ENCODE measurements at places on chromosomes 2 and 18.

DNA sequence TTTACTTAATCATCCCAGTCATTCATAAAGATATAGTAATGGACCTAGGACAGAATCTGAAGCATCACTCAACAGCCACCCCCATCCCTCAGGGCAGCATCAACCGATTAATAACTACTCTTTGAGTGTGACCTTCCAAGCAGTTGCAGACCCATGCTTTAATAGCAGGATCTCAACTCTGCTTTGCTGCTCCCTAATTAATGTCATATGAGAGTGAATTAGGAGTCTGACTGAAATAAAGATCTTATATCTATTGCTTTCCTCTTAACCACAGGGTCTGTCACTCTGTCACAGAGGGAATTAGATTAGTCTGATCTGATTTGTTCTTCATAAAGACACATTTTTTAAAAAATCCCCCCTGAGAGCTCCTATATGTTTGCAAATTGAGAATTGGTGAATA lies 46.1 kb upstream of the LRP1B start:
- no peak for DNase-seq

- no peak for DNase-seq
Observed at GRCh38 chr2:12663306-12664037, 53.3 kb upstream of the TRIB2 start.

DNA sequence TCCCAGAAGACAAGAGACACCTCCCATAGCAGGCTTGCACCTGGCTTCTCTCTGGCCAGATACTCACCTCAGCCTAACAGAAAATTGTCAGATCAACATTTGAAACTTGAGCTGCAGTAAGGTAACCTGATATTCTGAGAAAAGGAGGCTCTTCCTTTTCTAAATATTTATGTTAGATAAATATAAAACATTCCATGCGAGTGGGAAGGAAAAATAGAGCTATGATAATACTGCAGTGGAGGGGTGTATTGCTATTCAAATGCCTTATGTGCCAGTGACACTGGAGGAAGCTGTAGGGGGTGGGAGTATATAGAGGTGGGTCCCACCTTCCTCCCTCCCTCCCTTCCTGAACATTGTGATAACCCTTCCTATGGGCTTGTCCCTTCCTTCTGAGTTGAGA lies 515.5 kb upstream of the CHAC2 start:
- DNase-seq, result no peak

GRCh38 chr2:160266037-160266551 lies 66.0 kb upstream of the ITGB6 start:
- no peak for DNase-seq

DNA sequence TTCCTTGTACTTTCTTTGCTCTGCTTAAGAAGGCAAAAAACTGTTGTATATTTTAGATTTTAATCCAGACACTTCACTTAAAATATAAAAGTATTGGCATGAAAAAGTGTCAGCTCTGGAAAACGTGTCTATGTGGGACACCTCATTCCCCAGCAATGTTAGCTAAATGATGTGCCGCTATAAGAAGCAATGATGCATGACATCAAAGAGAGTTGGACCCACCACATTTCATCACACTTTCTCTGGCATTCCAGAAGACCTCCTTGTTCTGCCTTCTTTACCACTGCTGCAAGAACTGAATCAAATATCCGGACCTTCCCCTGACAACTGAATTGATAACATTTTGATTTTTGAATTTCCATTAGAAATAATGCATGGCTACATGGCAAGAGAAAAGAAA lies 242.4 kb upstream of the TANK start:
- no peak for DNase-seq

GRCh38 chr2:122340246-122340645 lies 584.8 kb downstream of the TSN start:
- DNase-seq, result peak; percentile 23

- DNase-seq, result no peak
Observed at GRCh38 chr2:164898475-164898874, 56.9 kb downstream of the SLC38A11 start.

GRCh38 chr2:102080451-102081242 lies 61.9 kb upstream of the IL1R1 start:
- no peak for DNase-seq

DNA sequence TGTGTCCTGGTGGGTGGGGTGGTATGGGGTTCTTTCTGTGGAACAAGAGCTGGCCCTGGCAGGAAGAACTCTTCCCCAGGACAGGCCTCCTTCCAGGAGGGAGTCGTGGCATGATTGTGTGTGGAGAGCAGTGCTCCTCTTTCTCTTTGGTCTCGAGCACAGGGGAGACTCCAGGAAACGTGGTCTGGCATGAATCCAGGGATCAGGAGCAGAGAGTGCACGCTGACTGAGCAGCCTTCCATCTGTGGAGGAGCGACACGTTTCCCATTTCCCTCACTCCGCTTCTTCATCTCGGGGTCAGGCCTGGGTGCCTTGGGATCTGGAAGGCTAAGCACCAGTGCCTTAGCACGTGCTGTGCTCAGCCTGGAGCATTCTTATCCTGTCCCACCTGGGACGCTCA lies 132.0 kb upstream of the HDAC4 start:
- DNase-seq, result no peak

DNA sequence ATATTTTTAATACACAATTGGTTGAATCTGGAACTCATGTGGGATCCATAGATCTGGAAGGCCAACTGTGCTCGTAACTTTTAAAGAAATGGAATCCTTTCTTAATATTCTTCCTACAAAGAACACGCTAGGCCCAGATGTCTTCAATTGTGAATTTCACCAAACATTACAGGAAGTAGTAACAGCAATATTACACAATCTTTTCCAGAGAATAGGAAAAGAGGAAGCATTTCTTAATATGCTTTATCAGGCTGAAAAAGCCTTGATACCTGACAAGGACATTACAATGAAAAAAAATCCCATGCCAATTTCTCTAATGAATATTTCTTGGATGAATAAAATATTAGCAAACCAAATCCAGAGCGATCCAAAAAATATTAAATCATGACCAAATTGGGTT lies 80.3 kb upstream of the HAAO start:
- DNase-seq, result no peak

GRCh38 chr2:160901613-160902012 lies 258.6 kb upstream of the TANK start:
- DNase-seq, result no peak

GRCh38 chr18:2083691-2084090 lies 487.6 kb downstream of the METTL4 start:
- DNase-seq, result no peak

GRCh38 chr18:72410399-72410798 lies 133.7 kb downstream of the CBLN2 start:
- DNase-seq, result no peak

GRCh38 chr2:99545066-99545465 lies 55.2 kb upstream of the REV1 start:
- DNase-seq, result no peak

GRCh38 chr2:190578158-190579057 lies 43.9 kb upstream of the NEMP2 start:
- DNase-seq, result no peak

GRCh38 chr2:16628314-16628713 lies 37.3 kb downstream of the CYRIA start:
- no peak for DNase-seq

GRCh38 chr18:37435996-37436395 lies 129.6 kb downstream of the CELF4 start:
- no peak for DNase-seq

DNA sequence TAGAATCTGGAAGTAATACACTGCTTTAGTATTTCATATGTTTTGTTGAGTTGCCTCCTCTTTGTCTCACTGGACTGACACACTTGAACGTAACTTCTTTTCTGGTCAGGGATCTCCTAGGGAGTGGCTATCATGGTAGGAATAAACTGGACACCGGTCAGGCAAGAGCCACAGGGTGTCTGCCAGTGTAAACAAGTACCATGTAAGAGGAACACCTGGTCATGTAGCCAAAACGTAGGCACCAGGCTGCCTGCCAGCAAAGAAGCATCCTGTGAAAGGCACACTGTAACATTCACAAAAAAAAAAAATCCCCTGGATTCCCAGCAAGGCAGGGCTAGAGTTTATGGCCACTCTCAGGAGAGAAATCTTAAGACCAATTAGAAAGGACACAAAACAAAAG lies 372.8 kb upstream of the RND3 start:
- DNase-seq, result no peak

DNA sequence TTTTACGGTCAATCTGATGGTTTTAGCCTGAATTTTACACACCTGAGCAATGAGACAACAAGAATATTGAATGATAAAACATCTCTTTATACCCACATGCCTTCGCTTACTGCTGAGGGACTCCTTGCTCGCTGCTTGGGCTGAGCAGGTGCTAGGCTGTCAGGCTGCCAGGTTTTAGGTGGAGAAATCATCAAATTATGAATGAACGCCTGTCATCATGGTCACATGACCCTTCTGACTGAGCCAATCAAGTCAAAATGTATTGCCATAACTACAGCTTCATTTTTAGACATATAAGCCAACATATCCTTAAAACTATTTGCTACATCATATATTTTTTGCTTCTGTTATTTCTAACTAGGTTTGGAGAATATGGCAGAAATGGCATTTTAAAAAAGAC lies 274.0 kb downstream of the LNPK start:
- DNase-seq, result no peak

DNA sequence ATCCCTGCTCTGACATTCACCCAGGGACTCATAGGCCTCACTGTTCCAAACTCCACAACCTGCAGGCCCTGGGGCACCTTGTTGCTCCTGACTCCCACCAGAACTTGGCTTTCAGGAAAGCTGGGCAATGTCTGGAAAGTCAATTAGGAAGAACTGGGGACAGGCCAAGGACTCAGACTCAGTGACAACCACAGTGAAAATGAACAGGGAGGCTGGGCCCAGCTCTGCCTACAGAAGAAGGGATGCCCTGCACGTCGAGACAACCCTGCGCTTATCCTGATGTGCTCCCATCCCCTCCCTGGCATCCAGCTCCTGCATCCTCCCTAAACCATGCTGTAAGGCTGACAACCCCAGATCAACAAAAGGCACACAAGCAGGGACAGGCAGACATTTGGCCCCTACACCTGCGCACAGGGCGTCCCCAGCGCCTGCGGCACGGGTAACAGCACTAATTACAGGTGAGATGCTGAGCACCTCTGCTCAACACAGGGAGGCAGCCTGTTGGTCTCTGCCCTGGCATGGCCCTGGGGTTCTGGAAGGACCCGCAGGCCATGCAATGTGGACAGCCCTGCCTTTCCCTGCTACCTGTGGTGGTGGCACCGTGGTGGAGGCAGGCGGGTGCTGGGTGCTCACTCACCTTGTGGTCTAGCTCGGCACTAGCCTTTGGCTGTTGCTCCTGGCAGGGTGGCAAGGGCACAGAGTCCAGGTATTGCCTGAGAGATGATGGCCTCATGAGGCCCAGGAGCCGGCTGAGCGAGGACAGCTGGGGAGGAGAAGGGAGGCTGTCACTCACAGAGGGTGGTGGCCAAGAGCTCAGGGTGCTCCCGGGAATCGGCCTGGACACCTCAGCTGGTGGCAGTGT lies 23.6 kb upstream of the SEMA4C start:
- no peak for DNase-seq

Data from GM13976 (cell line).